ENCODE measurements at places on chromosomes 2 and 18. TPM values are rescaled to one million over a fixed set of nuclear protein-coding genes. Genes with fewer than 3 reads are reported as not detected.

DNA sequence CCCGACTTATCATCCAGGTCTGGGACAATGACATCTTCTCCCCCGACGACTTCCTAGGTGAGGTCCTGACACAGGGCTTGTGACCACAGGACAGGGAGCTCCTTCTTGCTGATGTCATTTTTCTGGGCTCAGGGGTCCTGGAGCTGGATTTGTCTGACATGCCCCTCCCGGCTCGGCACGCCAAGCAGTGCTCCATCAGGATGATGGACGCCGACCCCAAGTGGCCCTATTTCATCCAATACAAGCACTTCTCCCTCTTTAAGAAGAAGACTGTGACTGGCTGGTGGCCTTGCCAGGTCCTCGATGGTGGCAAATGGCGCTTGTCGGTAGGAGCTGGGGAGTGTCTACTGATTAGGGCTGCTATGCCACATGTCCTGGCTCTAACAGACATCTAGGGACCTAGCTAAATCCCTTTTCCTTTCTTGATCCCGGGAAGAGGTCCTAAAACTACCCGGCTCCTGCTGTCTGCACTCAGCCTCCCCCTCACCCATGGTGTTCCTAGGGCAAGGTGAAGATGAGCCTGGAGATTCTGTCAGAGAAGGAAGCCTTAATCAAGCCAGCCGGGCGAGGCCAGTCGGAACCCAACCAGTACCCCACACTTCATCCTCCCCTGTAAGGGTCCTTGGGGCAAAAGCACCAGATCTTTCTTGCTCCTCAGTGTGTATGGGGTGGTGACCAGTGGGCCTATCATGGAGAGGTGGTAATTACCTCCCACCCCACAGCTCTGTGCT is 36.7 kb downstream of the LMAN2L start:
- no peak for DNase-seq
- H3K27me3 ChIP-seq, result no peaks in the 10 kb centered on the region
- peaks cover 75% of the 10 kb centered on the region for H3K36me3 ChIP-seq
- no peak overlapping the region for H3K4me3 ChIP-seq
- no peak overlapping the region for H3K27ac ChIP-seq

DNA sequence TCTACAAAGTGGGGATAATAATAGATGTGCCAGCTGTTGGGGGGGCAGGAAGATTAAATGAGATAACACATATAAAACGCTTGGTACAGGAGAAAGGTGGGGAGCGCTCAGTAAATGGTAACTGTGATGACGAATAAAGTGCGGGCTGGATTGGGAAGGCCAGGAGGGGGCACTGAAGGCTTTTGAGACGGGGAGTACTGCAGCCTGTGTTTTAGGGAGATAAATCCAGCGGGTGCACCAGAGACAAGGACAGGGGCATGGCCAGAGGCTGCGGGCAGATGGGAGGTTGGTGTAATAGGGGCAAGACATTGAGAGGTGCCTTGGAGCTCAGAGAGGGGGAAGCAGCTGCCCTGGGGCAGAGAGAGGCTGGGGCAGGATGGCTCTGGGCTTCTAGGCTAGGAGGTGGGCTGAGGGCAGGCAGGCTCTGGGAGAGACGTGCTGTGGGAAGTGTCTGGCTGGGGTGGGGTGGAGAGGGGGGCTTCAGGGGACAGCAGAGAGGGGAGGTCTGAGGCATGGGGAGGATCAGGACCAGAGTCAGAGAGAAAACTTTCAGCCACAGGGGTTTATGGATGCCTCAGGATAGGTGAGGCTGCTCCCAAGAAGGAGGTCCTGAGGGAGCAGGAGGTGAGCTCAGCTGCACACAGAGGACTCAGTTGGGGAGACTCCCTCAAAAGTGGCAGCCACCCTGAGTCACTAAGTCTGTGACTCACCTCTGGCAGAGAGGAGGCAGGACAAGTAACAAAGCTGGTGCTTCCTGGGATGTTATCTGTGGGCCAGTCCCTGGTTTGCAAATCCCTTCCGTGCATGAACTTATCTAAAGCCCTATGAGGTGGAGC is 18.8 kb downstream of the TEX44 start:
- peak; percentile 65 for DNase-seq
- no peaks in the 10 kb centered on the region for H3K36me3 ChIP-seq

- H3K27me3 ChIP-seq, result no peaks in the 10 kb centered on the region
- no peaks in the 10 kb centered on the region for H3K36me3 ChIP-seq
- H3K4me1 ChIP-seq, result peaks cover 14% of the 10 kb centered on the region
- H3K27ac ChIP-seq, result no peak overlapping the region
- no peak for DNase-seq
These were observed 18.0 kb upstream of the GPR17 start for GRCh38 chr2:127627740-127628571.

GRCh38 chr2:75021672-75022071 is 63.2 kb downstream of the POLE4 start:
- H3K36me3 ChIP-seq, result no peaks in the 10 kb centered on the region
- no peak for DNase-seq
- H3K27me3 ChIP-seq, result no peaks in the 10 kb centered on the region
- no peak overlapping the region for H3K4me3 ChIP-seq
- H3K4me1 ChIP-seq, result no peaks in the 10 kb centered on the region

- no peak for DNase-seq
- H3K27ac ChIP-seq, result no peak overlapping the region
- H3K27me3 ChIP-seq, result no peaks in the 10 kb centered on the region
- no peak overlapping the region for H3K4me3 ChIP-seq
- H3K36me3 ChIP-seq, result no peaks in the 10 kb centered on the region
- no peaks in the 10 kb centered on the region for H3K4me1 ChIP-seq
These were observed 34.9 kb upstream of the PTPN4 start for GRCh38 chr2:119724656-119725485.

DNA sequence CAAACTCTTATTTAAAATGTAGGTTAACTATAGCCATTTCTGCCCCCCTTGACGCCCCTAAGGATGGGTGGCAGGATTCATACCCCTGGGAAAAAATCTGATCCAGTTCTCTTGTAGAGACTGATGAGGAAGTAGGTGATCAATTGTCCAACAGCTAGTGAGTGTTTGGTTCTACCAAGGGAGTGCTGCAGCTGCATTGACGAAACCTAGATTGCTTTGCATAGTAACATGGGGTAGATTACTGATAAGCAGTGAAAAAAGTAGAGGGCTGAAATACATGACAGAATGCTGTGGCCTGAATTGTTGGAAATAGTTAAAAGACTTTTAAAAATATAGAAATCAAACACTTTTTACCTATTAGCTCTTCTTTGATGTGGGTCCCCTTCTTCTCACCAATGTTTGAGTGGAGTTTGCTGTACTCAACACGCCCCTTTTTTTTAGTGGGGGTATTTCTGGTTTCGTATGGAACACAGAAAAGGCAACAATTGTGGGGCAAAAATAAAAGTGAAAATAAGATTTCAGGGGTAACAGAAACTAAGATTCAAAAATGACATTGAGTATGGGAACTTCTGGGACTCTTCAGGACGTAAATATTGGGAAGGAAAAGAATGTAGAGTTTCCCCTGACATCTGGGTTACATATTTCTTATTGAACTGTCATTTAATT is 66.2 kb downstream of the MAIP1 start:
- DNase-seq, result no peak
- H3K27me3 ChIP-seq, result no peaks in the 10 kb centered on the region
- no peaks in the 10 kb centered on the region for H3K36me3 ChIP-seq
- H3K4me3 ChIP-seq, result no peak overlapping the region

DNA sequence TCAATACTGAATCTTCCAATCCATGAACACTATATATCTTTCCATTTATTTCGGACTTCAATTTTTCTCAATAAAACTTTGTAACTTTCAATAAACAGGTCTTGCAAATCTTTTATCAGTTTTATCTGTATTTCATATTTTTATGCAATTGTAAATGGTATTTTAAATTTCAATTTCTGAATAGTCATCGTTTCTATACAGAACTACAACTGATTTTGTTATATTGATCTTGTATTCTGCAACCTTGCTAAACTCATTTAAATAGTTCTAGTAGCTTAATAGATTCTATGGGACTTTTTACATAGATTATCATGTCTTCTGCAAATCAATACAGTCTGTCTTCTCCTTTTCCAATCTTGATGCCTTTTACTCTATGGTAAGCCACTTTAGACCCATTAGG is 90.4 kb downstream of the FAM228A start:
- no peaks in the 10 kb centered on the region for H3K4me1 ChIP-seq
- no peak overlapping the region for H3K27ac ChIP-seq
- no peak for DNase-seq
- H3K4me3 ChIP-seq, result no peak overlapping the region
- peaks cover 15% of the 10 kb centered on the region for H3K36me3 ChIP-seq

DNA sequence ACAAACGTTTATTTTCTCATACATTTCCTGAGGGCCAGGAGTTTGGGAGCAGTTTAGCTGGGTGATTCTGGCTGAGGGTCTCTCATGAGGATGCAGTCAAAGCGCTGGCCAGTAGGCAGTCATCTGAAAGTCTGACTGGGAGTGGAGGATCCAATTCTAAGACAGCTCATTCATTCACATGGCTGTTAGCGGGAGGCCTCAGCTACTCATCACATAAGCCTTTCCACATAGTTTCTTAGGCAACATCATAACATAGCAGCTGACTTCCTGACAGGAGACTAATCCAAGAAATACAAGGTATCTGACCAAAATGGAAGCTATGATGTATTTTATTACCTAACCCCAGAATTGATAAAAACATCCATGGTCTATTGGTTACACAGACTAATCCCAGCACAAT is 2.9 kb upstream of the MRPL44 start:
- DNase-seq, result no peak
- H3K36me3 ChIP-seq, result no peaks in the 10 kb centered on the region
- H3K4me3 ChIP-seq, result no peak overlapping the region
- no peak overlapping the region for H3K27ac ChIP-seq
- H3K27me3 ChIP-seq, result no peaks in the 10 kb centered on the region
- H3K4me1 ChIP-seq, result peaks cover 14% of the 10 kb centered on the region

DNA sequence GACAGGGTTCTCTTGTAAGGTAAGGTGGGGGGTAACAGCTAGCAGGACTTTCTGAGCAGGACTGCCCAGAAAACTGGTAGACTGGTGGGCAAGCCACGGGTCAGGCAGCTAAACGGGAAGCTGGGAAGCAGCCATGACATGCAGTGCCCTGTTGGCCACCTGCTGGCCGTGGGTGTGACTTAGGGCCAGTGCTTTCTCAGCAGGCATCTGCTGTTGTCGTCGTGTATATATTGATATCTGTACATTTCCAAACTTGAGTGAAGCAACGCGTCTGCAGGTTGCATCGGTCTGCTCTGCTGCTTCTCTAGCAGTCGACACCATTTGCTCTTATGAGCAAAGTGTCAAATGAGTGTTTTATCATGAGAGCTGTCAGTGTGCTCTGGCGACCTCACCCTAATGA is 31.0 kb downstream of the COA5 start:
- no peak overlapping the region for H3K27ac ChIP-seq
- no peak for DNase-seq
- H3K27me3 ChIP-seq, result no peaks in the 10 kb centered on the region
- H3K4me1 ChIP-seq, result no peaks in the 10 kb centered on the region
- H3K4me3 ChIP-seq, result no peak overlapping the region
- peaks cover 95% of the 10 kb centered on the region for H3K36me3 ChIP-seq

DNA sequence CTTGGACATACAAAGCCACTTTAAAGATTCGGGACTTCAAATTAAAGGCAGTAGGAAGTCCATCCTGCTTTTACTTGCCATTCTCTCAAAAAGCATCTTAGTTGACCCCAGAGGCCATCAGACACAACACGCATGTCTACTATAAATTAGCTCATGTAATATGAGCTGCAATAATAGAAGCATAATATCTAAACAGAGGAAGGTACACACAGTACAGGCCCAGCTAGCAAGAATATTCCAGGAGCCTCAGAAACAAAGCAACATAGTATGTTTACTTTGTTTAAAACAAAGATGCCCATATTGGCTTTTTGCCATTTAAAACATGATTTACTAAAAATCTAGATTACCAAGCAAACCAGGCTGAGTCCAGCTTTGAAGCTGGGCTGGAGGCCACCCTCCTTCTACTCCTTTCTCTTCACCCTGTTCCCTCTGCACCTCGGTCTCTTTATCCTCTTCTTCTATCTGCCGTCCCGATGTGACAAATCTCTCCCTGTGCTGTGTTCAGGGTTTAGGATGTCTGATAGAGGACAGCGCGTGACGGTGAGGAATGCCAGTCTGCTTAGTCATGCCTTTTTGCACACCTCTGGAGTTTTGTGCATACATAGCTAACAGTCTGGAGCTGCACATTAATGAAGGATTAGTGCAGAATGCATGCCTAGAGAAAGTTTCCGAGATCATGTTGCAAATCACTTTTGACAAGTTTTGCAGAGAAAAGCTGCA is 28.2 kb downstream of the DTNA start:
- H3K4me1 ChIP-seq, result no peaks in the 10 kb centered on the region
- H3K27me3 ChIP-seq, result no peaks in the 10 kb centered on the region
- H3K27ac ChIP-seq, result no peak overlapping the region
- peak; percentile 35 for DNase-seq

DNA sequence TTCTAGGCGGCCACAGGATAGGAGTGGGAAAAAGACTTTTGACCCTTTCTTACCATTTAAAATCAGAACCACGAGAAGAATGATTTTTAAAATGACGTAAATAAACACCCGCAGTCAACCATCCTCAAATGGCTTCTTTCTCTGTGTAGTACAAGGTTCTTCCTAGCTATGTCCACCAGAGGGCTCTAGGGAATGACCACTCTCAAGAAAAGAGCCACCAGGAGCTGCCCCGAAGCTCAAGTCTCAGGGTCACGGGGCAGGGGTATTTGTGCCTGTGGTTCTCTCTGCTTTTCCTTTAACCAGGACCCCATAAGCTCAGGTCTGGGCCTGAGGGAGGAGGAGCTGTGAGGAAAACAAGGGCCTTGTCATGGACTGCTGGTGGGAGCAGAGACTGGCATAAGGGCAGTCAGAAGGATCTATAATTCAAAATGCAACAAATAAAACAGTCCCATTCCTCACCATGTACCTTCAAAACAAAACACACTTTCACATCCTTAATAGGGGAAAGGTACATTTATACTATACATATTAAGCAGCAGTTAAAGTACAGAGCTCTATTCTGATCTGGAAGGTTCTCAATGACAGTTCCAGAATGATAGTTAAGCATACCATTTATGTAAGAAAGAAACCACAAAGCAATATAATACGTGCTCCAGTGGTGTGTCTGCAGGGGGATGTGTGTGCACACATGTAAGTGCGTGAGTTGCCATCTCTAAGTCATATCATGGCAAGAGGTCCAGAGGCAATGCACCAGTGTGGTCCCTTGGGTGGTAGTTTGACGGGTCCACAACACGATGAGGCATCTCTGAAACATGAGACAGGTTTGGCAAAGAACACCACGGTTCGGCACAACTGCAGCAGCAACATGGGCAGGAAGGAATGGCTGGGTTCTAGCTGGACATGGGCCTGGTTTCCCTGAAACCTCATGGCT is 18.6 kb downstream of the LYPD1 start:
- H3K4me1 ChIP-seq, result no peaks in the 10 kb centered on the region
- DNase-seq, result peak; percentile 55
- H3K27ac ChIP-seq, result no peak overlapping the region
- no peaks in the 10 kb centered on the region for H3K36me3 ChIP-seq
- H3K4me3 ChIP-seq, result no peak overlapping the region
- no peaks in the 10 kb centered on the region for H3K27me3 ChIP-seq

The ACADL gene
- polyA plus RNA-seq, result 4.9 TPM

The IL1R1 gene
- 109 TPM for polyA plus RNA-seq

The NEU2 gene
- polyA plus RNA-seq, result not detected

The TEX51 gene
- polyA plus RNA-seq, result not detected

The MC5R gene
- polyA plus RNA-seq, result not detected

The CHST10 gene
- 3.0 TPM for polyA plus RNA-seq

The GNAL gene
- 1.4 TPM for polyA plus RNA-seq

The LAMA3 gene
- 4.3 TPM for polyA plus RNA-seq

The ALPP gene
- not detected for polyA plus RNA-seq

The CRYBA2 gene
- 3.7 TPM for polyA plus RNA-seq

Measured in stomach (tissue), 19 donors.